ENCODE measurements at places on chromosomes 1 and 21. TPM values are rescaled to one million over a fixed set of nuclear protein-coding genes. Genes with fewer than 3 reads are reported as not detected.

The FCAMR gene
- not detected for total RNA-seq

The AGL gene
- total RNA-seq, result 28.7 TPM

The SPRR5 gene
- total RNA-seq, result not detected

The MMP23B gene
- 1.3 TPM for total RNA-seq

DNA sequence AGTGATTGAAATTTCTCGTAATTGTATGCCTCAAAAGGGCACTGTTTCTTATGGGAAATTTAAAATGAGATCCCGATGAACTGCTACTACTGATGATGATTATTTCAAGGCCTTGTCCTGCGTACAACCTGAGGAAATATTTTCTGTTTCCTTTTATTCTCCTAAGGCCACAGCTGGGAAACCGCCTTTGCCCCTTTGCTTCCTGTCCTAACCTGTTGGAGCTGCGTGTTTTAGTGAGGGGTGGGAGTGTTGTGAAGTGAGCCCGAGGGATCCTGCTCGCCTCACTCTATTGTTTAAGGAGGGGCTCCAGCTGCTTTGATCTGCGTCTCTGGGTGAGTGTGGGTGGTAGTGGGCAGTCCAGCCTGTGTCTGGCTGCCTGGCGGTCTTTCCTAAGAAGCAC, 14.4 kb downstream of the LAMC2 start:
- H3K4me1 ChIP-seq, result no peaks in the 10 kb centered on the region
- H3K27me3 ChIP-seq, result no peaks in the 10 kb centered on the region
- DNase-seq, result no peak
- H3K27ac ChIP-seq, result no peak overlapping the region

- H3K4me1 ChIP-seq, result no peaks in the 10 kb centered on the region
- H3K27me3 ChIP-seq, result no peaks in the 10 kb centered on the region
- no peak overlapping the region for H3K27ac ChIP-seq
- H3K36me3 ChIP-seq, result no peaks in the 10 kb centered on the region
- DNase-seq, result peak; percentile 76
- H3K4me3 ChIP-seq, result no peak overlapping the region
These were observed 101.3 kb upstream of the ACTL8 start for GRCh38 chr1:17653728-17654351.
